ENCODE measurements at places on chromosomes 5 and 9.
A peak's percentile ranks its signal among the peaks of the same experiment; 100 is the strongest.

GRCh38 chr5:32132757-32133156, 41.4 kb downstream of the GOLPH3 start:
- DNase-seq: no peak

GRCh38 chr5:150397146-150397781, 15.4 kb downstream of the CD74 start:
- DNase-seq: peak; percentile 84

- DNase-seq: no peak
Measured at GRCh38 chr5:131649161-131649560, 14.1 kb upstream of the RAPGEF6 start.

- no peak for DNase-seq
Measured at GRCh38 chr5:147452165-147452811, 57.6 kb downstream of the DPYSL3 start.

- DNase-seq: no peak
Measured at GRCh38 chr5:120252839-120253238, 211.3 kb upstream of the PRR16 start.

DNA sequence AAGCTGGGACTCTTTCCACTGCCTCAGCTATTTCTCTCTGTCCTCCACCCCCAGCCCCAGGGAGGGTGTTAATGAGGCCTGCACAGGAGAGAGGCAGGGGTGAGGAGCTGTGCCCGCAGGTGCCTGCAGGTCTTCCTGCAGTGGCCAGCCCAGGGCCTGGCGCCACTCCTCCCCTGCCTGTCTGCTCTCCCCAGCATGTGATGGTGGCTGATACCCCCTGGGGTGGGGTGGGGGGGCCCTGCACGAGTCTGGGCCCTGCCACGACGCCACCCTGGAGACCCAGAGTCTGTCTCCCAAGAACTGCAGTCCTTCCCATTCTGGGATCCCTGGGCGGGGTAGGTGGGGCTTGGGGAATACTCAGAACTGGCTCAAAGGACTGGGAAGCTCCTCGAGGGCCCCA, 166.4 kb upstream of the SMIM23 start:
- DNase-seq: no peak

GRCh38 chr9:68704814-68705530, at the start of gene PIP5K1B:
TSS of gene PIP5K1B (plus strand) at chr9:68705240. CDS start at chr9:68822615, 117,375 bp downstream.
- DNase-seq: peak; percentile 24

GRCh38 chr9:89109666-89110065, 69.0 kb downstream of the SHC3 start:
- no peak for DNase-seq

- DNase-seq: peak; percentile 46
Measured at GRCh38 chr5:6686915-6687409, 26.3 kb upstream of the TENT4A start.

DNA sequence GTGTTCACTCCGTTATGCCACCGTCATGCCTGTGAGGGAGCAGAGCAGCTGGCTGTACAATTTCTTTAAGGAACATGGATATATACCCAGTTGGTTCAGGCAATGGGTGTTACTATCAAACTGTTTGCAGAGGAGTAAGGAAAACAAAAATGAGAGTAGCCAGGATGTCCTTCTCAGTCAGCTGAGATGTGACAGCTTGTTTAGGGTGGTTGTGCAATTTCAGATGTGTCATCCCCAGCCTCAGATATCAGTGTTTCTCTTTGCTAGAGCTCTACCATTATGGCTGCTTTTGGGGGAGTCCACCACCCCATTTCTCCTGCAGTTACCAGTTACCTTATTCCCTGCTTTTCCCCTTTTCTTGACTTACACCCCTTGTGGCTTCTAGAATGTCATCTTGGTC, 135.2 kb upstream of the SLC24A2 start:
- DNase-seq: no peak

DNA sequence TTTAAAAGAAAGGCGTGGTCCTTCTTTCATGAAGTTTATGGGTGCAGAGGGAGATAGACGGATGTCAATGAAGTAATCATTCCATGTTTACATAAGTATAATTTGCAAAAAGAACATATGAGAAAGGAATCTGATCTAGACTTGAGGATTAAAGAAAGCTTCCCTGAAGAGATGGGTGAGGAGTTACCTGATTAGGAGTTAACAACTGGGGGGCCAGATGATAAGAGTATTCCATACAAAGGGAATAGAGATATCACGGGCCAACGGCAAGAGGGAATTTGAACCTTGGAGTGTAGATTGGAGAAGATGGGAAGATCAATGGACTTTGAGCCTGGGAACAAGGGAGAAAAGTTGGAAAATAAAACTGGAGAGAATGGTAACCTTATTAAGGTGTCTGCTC, 1959.9 kb upstream of the WWC1 start:
- DNase-seq: no peak

DNA sequence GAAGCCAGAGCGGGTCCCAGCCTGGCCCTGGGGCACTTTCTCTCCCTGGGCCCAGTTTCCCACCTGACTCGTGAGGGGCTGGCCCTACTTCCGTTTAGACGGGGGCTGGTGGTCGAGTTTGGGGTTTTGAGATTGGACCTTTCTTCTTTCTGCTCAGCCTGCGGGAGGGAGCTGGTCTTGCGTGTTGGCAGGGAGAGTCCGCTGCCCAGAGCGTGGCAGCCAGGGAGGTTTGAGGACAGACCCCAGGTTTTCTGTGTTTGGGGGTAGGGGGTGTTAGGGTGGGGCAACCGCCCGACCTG, 6.0 kb upstream of the PITX1 start:
- no peak for DNase-seq

- DNase-seq: no peak
Measured at GRCh38 chr5:113343343-113343742, 91.4 kb downstream of the TSSK1B start.

DNA sequence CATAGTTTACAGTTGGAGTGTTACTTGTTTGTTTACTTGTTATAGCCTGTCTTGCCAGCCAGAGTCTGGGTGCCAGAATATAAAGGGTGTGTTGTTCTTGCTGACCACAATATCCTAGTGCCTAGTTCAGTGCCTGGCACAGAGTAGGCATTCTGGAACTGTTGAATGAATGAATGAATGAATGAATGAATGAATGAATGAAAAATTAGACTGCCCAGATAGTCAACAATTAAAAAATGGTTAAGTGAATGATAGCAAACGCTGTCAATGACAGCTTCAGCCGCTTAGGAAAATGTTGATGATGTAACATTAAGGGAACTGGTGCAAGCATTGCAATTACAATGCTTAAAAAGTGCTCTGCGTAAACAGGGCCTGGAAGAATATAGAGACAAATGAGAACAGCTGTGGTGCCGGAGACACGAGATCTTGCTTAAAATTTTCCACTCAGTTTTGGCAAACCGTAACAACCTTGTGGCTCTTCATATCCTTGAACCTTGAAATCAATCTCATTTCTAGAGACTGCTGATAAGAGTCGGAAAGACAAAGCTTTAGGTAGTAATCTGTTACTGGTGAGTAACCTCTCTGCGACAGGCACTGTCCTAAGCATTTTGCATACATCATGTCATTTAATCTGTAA, 4.7 kb upstream of the TTLL11 start:
- no peak for DNase-seq

GRCh38 chr5:53856506-53856905, 296.1 kb downstream of the NDUFS4 start:
- no peak for DNase-seq

- DNase-seq: no peak
Measured at GRCh38 chr9:84277646-84278045, 62.9 kb downstream of the SLC28A3 start.

GRCh38 chr5:138911441-138911840, 36.3 kb upstream of the LRRTM2 start:
- peak; percentile 31 for DNase-seq

- no peak for DNase-seq
Measured at GRCh38 chr9:79687131-79687447, 115.3 kb downstream of the TLE4 start.

GRCh38 chr9:94909250-94909894, 182.9 kb downstream of the AOPEP start:
- DNase-seq: no peak

GRCh38 chr5:17277907-17278306, 60.5 kb downstream of the BASP1 start:
- no peak for DNase-seq

DNA sequence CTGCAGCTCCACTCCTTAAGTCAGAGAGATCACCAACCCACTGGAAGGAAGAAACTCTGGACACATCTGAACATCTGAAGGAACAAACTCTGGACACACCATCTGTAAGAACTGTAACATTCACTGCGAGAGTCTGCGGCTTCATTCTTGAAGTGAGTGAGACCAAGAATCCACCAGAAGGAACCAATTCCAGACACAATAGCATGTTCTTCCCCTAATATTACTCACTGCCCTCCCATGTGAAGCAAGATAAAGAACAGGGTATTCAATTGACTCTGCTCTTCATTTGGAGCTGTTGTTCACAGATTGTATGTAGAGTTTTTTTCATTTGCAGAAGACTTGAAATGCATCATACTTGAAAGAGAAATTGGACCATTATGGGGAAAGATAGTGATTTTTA, 10.8 kb downstream of the SAXO1 start:
- DNase-seq: no peak

DNA sequence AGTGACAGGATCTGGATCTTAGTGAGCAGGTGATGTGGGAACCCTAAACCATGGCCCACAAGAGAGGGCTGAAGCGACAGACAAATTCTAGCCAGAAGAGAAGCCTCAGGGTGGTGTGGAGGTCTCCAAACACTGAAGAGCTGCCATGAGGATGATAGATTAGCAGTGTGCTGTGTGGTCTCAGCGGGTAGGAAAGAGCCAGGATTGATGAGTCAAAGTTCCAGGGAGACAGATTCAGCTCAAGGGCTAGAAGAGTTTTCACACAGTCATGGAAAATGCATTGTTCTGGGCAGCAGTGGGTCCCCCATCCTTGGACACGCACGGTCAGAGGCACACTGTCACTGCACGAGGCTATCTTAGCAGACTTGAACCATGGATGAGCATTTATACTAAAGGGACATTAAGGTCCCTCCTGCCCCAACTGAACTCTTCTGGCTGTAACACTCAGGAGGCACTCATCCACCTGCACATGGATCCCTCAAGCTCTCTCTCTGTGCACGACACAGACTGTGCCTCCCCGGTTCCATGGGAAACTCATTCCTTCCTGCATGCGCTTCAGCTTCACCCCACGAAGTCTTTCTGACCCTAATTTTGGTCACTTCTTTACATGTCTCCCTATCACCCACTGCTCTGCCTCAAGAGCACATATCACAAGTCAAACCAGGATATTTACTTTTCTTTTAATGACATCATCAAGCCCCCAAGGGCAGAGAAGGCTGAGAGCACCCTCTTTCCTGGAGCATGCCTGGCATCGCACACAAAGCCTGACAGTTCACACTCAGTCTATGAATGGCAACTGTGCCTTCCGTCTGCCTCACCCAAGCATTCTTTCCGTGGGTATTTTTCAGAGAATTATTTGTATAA, 84.8 kb downstream of the TLE1 start:
- no peak for DNase-seq

GRCh38 chr9:107213561-107214028, 69.5 kb upstream of the RAD23B start:
- DNase-seq: peak; percentile 76

GRCh38 chr9:109506097-109506712, 8.1 kb upstream of the PTPN3 start:
- DNase-seq: no peak

DNA sequence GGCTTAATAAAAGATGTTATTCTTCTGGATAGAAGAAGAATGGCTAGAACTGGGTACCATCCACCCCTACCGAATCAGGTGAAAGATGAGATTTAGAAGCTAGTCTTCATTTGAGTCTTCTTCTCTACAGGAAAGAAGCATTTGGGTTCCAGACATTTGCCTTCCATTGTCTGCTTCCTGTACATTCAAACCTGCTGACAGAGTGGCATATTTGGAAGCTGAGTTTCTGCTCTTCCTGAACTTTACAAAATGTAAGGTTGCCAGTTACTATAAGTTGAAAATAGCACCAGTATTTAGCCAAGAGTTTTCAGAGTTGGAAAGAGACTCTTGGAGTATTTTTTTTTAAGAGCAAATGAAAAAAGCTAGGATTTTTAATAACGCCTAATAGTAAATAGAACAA, 525.4 kb upstream of the TLE4 start:
- DNase-seq: no peak

- DNase-seq: no peak
Measured at GRCh38 chr9:130212543-130213297, 40.5 kb downstream of the NCS1 start.

GRCh38 chr5:82388181-82388580, 110.0 kb upstream of the RPS23 start:
- peak; percentile 52 for DNase-seq

GRCh38 chr9:105890046-105890822, 195.9 kb downstream of the TMEM38B start:
- no peak for DNase-seq

- no peak for DNase-seq
Measured at GRCh38 chr9:124940521-124940893, 376 bp downstream of the GOLGA1 start.

DNA sequence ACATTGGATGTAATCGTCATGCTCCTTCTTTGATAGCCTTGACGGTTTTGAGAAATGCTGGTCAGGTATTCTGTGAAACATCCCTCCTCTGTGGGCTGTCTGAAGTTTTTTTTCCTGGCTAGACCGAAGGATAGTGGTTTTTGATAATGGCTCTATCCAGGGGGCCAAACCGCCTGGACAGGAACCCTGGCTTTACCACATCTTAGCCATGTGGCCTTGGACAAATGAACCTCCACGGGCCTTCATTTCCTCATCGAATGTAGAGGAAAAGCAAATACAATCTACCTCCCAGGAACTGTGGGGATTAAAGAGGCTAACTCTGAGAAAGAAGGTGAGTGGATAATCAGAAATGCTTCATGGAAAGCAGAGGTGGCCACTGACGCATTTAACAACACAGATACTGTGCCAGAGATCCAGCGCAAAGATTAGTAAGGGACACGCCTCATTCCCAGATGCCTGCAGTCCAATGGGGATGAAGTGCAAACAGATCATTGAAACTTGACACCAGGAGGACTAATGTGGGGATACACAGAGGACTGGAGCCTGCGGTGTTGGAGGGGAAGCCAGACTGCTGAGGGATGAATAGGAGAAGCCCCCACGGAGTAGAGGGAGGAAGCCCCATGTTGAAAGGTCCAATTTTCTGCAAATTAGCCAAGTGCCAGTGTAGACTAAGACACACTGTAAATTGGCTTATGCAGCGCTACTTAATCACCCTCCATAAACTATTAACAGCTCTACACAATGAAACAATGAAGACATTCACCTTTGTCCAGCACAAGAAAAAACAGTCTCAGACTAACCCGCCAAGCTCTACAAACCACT, 41.6 kb downstream of the MYO10 start:
- no peak for DNase-seq

- DNase-seq: no peak
Measured at GRCh38 chr5:136754216-136754615, 388.9 kb upstream of the TRPC7 start.

- DNase-seq: no peak
Measured at GRCh38 chr9:126809068-126809467, 4.2 kb downstream of the ZBTB43 start.

DNA sequence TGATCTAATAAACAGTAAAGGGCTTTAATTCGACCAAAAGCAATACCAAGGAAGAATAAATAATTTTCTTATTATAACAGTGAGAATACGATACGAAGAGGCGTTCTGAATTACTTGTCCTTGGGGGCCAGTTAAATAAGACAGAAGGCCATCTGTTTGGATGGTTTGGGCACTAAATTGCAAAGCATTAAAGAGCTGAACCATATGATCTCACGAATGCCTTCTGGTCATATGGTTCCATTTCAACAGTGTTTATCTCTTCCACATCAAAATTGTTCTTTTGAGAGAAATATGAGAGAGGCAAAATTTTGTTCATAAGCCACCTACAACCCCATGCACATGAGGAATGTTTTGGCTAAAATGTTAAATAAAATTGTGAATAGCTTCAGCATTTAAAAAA, 605.4 kb downstream of the PTPRD start:
- no peak for DNase-seq

- DNase-seq: no peak
Measured at GRCh38 chr5:78930721-78931120, 54.4 kb downstream of the ARSB start.
